ENCODE measurements at places on chromosomes 11 and 22. TPM values are rescaled to one million over a fixed set of nuclear protein-coding genes. Genes with fewer than 3 reads are reported as not detected.

- no peaks in the 10 kb centered on the region for H3K27me3 ChIP-seq
- H3K4me3 ChIP-seq, result no peak overlapping the region
- no peak for DNase-seq
- H3K36me3 ChIP-seq, result no peaks in the 10 kb centered on the region
- peaks cover 7% of the 10 kb centered on the region for H3K4me1 ChIP-seq
Observed at GRCh38 chr11:63705526-63705925, 24.2 kb downstream of the RTN3 start.

DNA sequence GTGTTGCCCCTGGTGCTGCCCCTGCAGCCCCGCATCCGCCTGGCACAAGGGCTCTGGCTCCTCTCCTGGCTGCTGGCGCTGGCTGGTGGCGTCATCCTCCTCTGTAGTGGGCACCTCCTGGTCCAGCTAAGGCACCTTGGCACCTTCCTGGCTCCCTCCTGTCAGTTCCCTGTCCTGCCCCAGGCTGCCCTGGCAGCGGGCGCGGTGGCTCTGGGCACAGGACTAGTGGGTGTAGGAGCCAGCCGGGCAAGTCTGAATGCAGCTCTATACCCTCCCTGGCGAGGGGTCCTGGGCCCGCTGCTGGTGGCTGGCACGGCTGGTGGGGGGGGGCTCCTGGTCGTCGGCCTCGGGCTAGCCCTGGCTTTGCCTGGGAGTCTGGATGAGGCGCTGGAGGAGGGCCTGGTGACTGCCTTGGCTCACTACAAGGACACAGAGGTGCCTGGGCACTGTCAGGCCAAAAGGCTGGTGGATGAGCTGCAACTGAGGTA is 278 bp downstream of the ROM1 start:
- H3K27ac ChIP-seq, result peak overlapping the region; percentile 99
- peak overlapping the region; percentile 82 for H3K4me3 ChIP-seq
- H3K4me1 ChIP-seq, result peaks cover 11% of the 10 kb centered on the region
- peaks cover 44% of the 10 kb centered on the region for H3K36me3 ChIP-seq
- peak; percentile 80 for DNase-seq
- no peaks in the 10 kb centered on the region for H3K27me3 ChIP-seq

DNA sequence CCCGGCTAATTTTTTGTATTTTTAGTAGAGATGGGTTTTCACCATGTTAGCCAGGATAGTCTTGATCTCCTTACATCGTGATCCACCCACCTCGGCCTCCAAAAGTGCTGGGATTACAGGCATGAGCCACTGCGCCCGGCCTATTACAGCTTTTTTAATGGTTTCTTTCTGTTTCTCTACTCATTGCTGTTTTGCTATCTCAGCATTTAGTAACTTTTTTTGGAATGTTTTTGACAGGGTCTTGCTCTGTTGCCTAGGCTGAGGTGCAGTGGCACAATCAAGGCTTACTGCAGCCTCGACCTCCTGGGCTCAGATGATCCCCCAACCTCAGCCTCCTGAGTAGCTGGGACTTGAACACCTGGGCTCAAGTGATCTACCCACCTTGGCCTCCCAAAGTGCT is 4.7 kb upstream of the CRKL start:
- no peaks in the 10 kb centered on the region for H3K27me3 ChIP-seq
- H3K27ac ChIP-seq, result no peak overlapping the region
- DNase-seq, result no peak
- H3K4me1 ChIP-seq, result no peaks in the 10 kb centered on the region
- no peaks in the 10 kb centered on the region for H3K36me3 ChIP-seq
- H3K4me3 ChIP-seq, result no peak overlapping the region

The ST14 gene
- total RNA-seq, result 5.4 TPM

The CALCA gene
- not detected for total RNA-seq

The PKDREJ gene
- total RNA-seq, result not detected

The TRIM49 gene
- total RNA-seq, result not detected

GRCh38 chr11:45803971-45804760 is 783 bp upstream of the SLC35C1 start:
- peak overlapping the region; percentile 90 for H3K27ac ChIP-seq
- peaks cover 9% of the 10 kb centered on the region for H3K4me1 ChIP-seq
- H3K36me3 ChIP-seq, result peaks cover 7% of the 10 kb centered on the region
- H3K27me3 ChIP-seq, result no peaks in the 10 kb centered on the region

The OR52H1 gene
- total RNA-seq, result not detected

DNA sequence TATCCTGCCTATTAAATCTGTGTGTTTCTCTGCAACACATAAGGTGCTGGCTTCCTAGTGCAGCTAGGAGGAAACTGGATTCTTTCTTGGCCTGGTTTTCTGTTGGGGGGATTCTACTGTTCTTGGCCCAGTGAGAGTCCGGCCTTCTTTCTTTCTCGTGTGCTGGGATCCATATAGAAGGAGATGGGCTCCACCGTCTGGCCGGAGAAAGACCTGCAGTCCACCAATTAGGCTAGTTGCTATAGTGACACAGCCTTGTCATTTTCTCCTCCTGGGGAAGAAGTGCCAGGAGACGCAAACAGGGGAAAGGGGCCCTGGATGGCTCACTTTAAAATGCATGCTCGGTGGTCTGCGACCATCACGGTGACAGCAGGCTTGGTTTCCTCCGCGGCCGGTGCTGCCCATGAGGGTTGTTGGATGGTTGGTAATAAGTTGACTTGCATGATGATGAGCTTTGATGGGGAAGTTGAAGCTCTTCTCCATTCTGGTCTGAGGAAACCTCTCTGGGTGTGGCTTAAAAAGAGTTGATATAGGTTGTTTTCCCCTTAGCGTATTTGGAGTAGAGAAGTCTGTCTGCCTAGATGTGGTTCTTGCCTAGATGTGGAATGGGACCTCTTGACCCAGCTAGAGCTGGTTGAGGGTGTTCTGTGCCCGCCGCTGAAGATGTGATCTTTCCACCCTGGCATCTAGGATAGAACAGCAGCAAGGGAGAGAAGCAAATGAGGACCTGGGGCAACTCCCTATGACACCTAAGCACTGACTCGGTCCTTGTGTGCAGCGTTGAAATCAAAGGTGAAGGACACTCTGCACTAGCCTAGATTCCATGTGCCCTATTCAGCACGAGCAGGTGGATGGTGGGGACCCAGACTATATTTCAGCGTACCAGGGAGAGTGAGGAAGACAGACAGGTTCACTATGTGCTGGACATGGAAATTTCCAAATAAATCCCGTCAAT is 1335.0 kb downstream of the BRD1 start:
- no peak overlapping the region for H3K4me3 ChIP-seq
- no peaks in the 10 kb centered on the region for H3K4me1 ChIP-seq
- DNase-seq, result no peak
- H3K27ac ChIP-seq, result no peak overlapping the region
- no peaks in the 10 kb centered on the region for H3K36me3 ChIP-seq

- peak; percentile 44 for DNase-seq
- no peak overlapping the region for H3K4me3 ChIP-seq
- H3K36me3 ChIP-seq, result no peaks in the 10 kb centered on the region
- no peaks in the 10 kb centered on the region for H3K4me1 ChIP-seq
- no peak overlapping the region for H3K27ac ChIP-seq
Observed at GRCh38 chr22:48868554-48868953, 959.1 kb downstream of the BRD1 start.

GRCh38 chr11:117223741-117224689 is 7.9 kb downstream of the PCSK7 start:
- peak; percentile 64 for DNase-seq
- H3K27ac ChIP-seq, result peak overlapping the region; percentile 90
- H3K27me3 ChIP-seq, result no peaks in the 10 kb centered on the region

DNA sequence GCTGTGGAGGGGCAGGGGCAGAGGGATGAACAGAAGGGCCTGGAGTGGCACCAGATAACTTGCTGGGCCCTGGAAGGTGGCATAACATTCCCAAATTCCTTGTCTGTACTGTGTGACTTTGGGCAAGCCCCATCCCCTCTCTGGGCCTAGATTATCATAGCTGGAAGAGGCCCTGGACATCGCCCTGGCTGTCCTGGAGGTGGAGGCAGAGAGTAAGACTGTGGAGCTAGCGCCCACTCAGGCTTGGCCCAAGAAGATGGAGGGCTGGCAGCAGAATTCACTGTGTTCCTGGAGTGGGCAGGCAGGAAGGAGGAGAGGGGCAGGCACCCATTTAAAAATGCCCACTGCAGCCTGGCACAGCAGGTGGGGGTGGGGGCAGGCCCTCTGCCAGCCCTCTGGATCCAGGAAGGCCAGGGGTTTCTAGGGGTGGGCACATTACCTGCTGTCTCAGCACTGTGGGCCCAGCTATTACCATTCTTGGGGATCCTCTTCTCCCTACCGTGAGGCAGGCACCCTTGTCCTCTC is 22.6 kb downstream of the ARHGEF17 start:
- H3K27me3 ChIP-seq, result no peaks in the 10 kb centered on the region
- H3K4me3 ChIP-seq, result peak overlapping the region; percentile 7
- H3K36me3 ChIP-seq, result no peaks in the 10 kb centered on the region
- H3K4me1 ChIP-seq, result peaks cover 55% of the 10 kb centered on the region
- DNase-seq, result no peak

DNA sequence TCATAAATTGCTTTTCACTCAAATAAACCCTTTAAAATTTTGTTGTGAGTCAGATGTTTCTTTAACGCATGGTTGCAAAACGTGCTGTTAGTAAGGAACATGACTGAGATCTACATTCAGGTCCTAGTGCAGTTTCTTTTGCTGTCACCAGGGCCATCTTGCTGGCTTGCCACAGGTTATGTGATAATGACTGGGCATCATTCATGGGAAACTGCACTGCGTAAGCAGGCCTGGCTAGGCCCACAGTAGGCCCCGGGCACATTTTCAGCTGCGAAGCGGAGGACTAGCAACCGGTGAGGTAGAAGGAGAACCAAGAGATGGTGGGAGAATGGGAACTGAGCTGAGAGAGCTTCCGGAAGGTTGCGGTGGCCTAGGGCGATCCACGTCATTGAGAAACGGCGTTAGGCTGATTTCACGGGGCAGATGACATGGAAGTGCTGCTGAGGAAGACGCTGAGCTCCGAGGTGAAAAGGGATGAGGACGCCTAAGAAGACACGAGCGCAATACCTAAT is 3.2 kb upstream of the KLHDC7B start:
- peaks cover 6% of the 10 kb centered on the region for H3K4me1 ChIP-seq
- no peak overlapping the region for H3K4me3 ChIP-seq
- peaks cover 3% of the 10 kb centered on the region for H3K27me3 ChIP-seq
- H3K36me3 ChIP-seq, result no peaks in the 10 kb centered on the region
- H3K27ac ChIP-seq, result peak overlapping the region; percentile 5

The TMEM223 gene
- total RNA-seq, result 92.5 TPM

DNA sequence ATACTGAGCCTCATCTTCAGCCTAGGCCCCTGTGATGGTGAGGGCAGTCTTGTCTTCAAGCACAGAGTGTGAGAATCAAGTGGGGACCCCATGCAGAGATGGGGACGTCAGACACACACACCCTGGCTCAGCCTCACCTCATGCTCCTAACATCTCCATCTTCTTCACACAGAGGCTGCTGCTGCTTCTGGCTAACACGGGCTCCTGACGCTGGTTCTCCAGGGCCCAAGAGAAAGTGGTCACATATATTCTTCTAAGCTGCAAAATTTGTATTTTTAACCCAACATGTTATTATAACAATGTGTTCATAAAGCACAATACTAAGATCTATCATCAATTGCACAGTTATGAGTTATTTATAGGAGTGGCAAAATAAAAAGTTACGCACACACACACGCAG is 101.2 kb downstream of the VPREB1 start:
- no peak for DNase-seq
- H3K4me1 ChIP-seq, result no peaks in the 10 kb centered on the region
- no peak overlapping the region for H3K4me3 ChIP-seq

- no peak for DNase-seq
- no peak overlapping the region for H3K27ac ChIP-seq
- peaks cover 10% of the 10 kb centered on the region for H3K4me1 ChIP-seq
Observed at GRCh38 chr22:50574383-50574755, 3.9 kb downstream of the CPT1B start.

DNA sequence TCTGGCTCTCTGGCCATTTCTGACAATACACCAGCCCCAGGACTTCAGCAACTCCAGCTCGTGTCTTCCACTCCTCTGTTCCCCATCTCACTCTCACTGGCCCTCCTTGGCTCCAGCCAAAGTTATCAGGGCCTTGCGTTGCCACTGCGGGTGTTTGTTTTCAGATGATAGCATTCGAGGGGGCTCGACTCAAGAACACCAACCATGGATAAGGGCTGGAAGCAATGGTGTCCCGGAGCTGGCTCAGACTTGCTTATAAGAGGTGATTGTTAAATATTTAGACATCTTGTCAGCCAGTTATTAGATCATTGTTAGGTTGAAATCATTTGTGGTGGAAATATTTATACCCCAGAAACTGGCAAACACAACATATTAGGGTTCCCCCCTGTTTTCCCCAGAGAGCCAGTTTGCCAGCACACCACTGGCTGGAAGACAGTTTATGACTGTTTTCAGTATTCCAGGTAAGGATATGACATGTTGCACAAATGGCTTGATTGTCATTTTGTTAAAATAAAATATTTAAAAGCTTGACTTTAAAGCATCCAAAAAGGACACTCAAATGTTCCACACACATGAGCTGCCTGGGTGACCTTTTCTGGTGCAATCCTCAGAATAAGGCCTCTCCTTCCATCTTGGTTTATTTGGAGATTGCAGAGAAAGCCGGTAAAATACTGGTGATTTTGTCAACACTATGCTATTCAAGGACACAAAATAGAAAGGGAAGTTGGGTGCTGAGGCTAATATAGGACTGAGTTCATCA is 98.3 kb downstream of the FBXO7 start:
- H3K27me3 ChIP-seq, result no peaks in the 10 kb centered on the region
- H3K4me1 ChIP-seq, result no peaks in the 10 kb centered on the region
- H3K36me3 ChIP-seq, result no peaks in the 10 kb centered on the region
- DNase-seq, result no peak

- H3K27ac ChIP-seq, result no peak overlapping the region
- H3K36me3 ChIP-seq, result peaks cover 55% of the 10 kb centered on the region
- H3K4me1 ChIP-seq, result peaks cover 10% of the 10 kb centered on the region
- no peaks in the 10 kb centered on the region for H3K27me3 ChIP-seq
Observed at GRCh38 chr22:37854946-37855345, 5.7 kb downstream of the EIF3L start.

DNA sequence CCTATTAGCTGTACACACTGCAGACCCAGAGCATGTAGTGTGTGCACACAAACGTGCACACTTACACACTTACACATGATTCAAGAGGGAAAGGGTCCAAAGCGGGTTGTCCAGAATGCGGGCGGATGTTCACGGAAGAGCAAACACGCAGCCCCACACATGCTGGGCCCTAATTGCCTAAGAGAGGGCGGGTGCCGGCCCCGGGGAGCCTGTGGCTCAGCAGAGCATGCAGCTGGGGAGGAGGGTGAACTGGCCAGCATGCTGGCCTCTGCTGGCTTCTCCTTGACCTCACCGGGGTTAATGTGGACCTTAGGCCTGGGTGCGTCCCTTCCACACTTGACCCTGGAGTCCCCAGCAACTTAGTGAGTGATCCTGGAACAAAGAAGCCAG is 816.3 kb downstream of the BRD1 start:
- DNase-seq, result no peak
- H3K27ac ChIP-seq, result peak overlapping the region; percentile 84
- no peaks in the 10 kb centered on the region for H3K36me3 ChIP-seq
- H3K27me3 ChIP-seq, result no peaks in the 10 kb centered on the region
- H3K4me3 ChIP-seq, result peak overlapping the region; percentile 28

DNA sequence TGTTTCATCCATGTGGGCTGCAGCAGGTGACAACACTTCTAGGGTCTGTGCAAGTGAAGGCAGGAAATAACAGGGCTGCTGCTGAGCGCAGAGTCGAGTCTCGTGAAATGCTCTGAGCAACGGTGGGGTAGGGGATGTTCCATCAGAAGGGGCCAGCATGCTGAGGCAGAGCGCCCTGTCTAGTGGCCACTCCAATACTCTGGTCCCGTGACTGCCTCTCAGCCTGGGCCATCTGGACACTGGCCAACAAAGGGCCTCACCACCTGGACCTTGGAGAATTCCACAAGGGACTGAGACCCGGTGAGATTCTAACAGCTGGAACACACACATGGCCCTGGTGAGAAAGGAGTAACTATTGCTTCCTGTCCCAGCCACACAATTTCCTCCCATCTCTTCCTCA is 375.7 kb downstream of the SHANK2 start:
- H3K4me1 ChIP-seq, result no peaks in the 10 kb centered on the region
- H3K4me3 ChIP-seq, result no peak overlapping the region
- H3K36me3 ChIP-seq, result no peaks in the 10 kb centered on the region
- H3K27me3 ChIP-seq, result no peaks in the 10 kb centered on the region

The UBQLN3 gene
- not detected for total RNA-seq

The WNT7B gene
- not detected for total RNA-seq
